Hepatocyte (in vitro differentiated cells): ENCODE measurements at places on chromosomes 4 and X.
A peak's percentile ranks its signal among the peaks of the same experiment; 100 is the strongest.

DNA sequence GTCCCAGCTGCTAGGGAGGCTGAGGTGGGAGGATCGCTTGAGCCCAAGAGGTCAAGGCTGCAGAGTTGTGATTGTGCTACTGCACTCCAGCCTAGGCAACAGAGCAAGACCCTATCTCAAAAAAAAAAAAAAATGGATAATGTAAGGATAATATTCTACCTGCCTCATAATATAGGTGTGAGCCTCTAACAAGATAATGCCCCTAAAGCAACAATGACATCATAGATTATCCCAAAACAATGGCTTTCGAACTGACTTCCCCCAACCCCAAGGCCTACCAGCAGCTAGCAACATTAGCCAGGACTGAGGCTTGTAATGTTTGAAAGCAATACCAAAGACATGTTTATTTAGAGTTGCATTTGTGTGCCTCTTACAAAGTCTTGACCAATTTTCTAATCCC is 33.9 kb upstream of the ATP6AP2 start:
- no peak for DNase-seq

- no peak for DNase-seq
Observed at GRCh38 chr4:100828364-100828763, 310.5 kb upstream of the EMCN start.

GRCh38 chrX:84363663-84364062 is 138.6 kb downstream of the HDX start:
- DNase-seq, result no peak

DNA sequence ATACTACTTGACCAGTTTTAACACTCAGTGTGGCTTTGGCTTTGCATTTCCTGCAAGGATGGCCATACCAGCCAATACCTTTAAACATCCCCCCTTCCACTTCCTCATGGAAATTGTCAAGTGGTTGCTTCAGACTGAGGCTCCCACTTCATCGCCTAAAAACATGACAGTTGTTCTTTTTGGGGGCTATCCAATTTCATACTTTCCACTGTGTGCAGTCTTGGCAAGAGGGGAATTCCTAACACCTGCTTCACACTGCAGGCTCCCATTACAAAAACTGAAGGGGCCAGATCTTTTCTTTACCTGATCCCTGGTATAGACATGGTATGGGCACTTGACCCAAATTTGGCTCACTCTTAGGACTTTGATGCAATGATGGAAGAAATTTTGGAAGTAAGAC is 28.5 kb upstream of the TSR2 start:
- no peak for DNase-seq

DNA sequence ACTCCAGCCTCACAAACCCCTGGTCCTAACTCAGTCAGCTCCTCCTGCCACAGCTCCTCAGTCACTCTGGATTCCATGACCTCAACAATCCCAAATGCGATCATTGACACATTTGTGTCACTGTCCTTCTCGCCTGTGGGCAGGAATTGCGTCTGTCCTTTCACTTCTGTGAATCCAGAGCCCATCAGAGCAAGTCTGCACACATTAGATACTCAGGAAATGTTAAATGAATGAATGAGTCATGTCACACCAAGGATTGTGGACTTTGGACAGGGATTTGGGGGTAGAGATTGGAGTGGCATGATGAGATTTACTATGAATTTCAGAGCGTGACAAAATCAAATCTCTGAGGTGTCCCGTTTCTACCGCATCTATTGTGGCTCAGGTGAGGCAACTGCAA is 11.8 kb upstream of the CLDN24 start:
- peak; percentile 58 for DNase-seq

GRCh38 chr4:134057356-134057755 is 144.2 kb downstream of the PABPC4L start:
- no peak for DNase-seq

DNA sequence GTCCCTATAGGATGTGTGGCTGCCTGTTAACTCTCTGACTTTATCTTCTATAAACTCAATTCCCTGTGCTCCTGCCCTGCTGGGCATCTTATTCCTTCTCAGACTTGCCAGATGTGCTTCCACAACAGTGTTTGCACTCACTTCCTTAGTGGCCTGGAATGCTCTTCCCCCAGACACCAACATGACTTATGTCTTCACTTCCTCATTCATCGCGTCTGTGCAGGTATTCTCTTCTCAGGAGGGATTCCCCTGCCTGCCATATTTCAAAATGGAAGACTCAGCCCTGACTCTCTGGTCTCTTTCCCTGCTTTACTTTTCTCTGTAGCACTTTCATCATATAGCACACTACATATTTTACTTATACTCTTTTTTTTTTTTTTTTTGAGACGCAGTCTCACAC is 344.0 kb downstream of the CENPC start:
- no peak for DNase-seq

DNA sequence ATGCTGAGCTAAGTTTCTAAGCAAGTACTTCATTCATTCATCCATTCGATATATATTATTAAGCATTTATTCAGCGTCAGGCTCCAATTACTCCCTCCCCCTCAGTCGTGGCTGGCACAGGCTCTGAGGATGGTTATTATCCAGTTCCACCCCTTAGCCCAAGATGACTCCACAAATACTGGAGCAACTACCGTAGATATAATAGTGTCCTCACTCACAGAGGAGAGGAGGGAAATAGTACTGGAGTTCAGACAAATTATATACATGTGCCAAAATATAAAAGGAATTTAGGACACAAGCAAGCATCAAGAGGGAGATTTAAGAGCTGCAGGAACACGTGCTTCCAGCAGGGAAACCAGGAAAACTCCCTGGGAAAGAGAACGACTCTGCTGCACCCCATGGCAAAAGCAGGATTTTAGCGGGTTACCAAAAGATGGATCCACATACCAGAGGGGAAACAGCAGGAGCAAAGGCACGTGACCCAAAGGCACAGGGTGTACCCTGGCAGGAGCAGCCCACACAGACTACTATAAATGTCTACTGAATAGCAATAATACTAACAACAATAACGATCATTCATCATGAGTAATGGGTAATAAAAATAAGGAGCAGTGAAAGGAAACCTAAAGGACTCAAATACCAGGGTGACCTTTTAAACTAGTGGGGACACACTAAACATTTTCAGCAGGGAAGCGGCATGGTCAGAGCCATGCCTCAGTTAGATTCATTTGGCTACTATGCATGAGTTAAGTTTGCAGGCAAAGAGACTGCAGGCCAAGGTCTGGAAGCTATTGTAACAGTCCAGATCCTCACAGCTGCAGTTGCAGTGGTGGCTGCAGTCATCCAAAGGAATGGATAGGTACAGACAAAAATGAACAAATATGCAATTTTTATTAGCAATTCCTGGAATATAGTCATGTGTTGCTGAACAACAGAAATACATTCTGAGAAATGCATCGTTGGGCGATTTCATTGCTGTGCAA is 153.7 kb downstream of the APBB2 start:
- DNase-seq, result no peak

DNA sequence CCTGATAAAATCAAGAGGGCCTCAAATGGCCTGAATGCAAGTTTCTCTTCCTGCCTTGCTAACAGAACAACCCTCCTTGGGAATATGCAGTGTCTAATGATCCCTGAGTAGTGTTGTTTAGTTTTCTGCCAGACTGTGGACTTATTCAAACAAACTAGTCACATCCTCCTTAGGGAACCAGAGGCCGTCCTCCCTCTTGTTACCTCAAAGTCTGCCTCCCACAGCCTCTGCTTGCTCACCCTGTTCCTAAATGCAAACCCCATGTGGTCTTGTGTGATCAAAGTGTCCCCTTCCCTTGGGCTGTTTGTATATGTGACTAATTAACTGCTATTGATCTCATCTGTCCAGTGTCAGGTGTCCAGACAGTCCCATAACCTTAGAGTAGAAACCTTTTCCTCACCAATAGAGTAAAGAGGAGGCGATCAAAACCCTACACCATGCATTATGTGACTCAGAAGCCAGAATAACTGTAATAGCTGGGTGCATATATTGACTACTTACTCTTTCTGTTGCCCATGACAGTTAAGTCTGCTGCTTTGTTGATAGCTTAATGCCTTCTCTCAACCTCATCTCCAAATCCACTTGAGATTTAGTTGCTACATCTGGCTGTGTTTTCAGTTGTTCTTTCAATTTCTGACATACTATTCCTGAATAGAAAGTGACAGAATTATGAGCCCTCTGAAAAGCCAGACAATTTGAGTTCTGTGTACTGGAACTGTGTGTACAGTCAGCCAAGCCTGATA is 473.0 kb upstream of the NWD2 start:
- DNase-seq, result no peak

DNA sequence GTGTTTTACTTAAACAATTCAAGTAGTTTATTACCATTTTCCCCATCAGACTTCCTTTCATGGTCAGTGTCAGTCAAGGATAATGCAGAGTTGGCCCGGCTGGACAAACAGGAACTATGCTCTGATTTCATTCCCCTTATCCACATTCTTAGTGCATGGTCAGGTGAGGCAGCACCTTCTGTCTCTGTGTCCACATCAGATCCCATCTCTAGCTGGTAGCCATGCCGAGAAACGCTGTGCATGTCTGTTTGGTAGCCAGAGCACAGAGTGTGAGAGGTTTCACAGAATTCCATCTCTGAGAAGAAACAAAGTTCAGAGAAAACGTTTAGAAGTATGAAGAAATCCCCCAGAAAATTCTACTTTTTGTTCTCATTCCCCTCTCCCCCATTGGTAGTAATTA is 423.7 kb upstream of the TEX13C start:
- no peak for DNase-seq

DNA sequence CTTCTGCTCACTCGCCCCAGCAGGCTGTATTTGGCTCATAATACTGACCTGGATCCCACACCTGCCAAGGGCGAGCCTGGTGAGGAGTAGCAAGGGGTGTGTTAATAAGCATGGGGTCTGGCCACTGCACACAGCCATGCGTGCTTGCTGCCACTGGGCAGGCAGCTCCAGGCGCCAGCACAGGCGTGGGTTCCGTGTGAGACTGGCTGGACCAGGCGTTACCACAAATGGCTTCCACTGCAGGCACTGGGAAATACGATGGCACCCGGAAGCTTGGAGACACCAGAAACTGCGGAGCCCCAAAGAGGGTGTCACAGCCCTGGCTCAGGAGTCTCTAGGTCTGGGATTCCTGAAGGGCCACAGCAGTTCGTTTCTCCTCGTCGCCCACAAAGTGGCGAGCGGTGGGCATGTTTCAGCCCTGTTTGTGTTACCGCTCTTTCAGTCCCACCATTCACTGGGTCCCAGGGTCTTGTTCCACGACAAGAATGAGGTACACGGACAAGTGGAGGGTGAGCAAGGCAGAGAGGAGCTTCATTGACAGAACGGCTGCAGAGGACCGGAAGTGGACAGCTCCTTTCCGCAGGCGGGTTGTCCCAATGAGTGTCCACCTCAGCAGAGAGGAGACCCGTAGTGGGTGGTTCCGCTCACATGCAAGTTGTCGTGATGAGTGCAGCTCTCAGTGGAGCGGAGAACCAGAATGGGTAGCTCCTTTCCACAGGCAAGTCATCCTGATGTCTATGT is 428.9 kb downstream of the EPHA5 start:
- no peak for DNase-seq

DNA sequence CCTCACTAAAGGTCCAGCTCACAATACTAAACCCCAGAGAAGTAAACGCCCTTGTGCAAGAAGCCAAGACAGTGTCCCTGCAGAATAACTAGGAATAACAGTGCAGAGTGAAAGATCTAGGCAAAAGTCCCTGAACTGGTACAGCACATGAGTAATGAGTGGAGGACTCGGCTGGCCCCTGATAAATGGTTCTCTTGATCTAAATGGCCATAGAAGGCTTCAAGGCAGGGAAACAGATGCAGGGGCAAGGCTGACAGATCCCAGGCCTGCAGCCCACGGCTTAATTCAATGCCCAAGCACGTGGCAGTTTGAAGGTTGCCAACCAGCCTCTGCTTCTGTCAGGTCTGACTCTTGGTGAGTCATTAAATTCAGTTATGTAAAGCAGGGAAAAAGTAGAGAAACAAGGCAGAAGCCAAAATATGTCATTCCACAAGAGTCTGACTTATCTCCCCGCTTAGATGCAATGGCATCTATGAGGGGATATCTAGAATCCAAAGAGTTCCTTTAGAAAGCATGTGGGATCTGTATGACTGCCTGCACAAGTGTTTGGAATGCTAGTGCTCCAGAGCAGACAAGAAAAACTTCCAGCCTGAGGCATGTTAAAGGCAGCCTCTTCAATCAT is 121.3 kb downstream of the PRDM5 start:
- peak; percentile 41 for DNase-seq

DNA sequence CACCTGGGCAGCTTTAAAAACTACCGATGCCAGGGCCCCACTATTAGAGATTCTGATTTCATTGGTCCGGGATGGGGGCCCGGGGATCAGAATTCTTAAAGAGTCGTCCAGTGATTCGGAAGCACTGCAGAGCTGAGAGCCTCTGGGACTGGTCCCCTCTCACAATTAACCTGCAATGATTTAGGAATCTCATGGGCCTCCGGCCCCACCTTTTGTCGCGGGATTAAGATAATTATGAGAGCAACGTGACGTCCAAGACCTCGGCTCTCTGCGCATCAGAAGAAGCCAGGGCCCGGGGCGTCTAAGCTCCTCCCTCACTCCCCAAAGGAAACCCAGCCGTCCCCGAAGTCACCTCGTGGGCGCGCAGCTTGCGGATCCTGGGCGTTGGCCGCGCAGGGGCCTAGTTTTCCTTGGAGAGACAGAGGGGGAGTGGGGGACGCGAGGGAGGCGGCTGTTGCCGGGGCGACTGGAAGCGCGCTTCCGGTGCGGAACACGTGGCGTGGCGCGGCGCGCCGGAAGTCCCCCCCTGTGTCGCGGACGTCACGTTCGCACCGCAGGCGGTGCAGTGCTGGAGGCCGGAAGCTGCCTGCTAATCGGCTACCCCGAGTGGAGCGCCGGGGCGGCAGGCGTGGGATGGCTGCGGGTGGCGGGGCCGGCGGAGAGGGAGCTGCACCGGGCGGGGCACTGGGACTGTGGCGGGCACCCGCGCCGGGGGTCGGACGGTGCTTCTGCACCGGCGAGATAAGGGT is at the start of gene GEMIN8:
Gene GEMIN8 (minus strand): TSS at position 468 of the 749 bp plus-strand sequence. CDS start 8,414 bp downstream, outside the sequence.
- peak; percentile 91 for DNase-seq

GRCh38 chr4:155966731-155967395 is 13.2 kb upstream of the CTSO start:
- no peak for DNase-seq

- no peak for DNase-seq
Observed at GRCh38 chr4:153733751-153734448, 25.9 kb downstream of the RNF175 start.

DNA sequence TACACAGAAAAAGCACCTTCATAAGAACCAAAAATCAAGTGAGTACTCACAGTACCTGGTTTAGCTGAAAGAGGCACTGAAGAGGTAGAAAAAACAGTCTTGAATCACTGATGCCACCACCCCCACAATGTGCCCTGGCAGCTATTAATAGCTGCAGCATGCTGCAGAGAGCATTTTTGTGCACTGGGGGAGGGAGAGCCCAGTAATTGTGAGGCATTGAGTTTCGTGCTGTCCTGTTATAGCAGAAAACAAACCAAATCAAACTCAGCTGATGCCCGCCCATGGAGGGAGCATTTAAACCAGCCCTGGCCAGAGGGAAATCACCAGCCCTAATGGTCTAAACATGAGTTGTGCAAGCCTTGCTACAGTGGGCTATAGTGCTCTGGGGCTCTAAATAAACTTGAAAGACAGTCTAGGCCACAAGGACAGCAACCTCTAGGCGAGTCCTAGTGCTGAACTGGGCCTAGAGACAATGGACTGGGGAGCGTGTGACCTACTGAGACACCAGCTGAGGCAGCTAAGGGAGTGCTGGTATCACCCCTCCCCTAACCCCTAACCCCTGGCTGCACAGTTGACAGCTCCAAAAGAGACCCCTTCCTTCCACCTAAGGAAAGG is 106.3 kb upstream of the TMLHE start:
- DNase-seq, result no peak
